ENCODE measurements at places on chromosomes 2 and 18.

DNA sequence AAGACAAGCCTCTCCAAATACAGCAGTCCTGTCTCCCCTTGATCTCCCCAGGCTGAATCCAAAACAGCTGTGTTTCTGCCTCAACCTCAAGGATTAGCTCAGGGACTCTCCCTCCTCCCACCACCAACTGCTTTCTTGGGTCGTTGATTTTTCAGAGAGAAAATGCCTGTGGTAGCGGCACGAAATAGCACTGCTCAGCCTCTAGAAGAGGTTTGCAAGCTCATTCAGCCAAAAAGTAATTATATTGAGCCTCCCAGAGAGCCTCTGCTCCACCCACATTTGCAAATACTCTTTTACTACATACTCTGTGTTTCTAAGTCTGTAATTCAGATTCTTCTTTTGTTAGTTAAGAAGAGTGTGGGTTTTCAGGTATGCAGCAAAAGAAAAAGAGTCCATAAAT lies 396.4 kb upstream of the TNP1 start:
- DNase-seq = no peak

- DNase-seq = peak; percentile 92
Measured at GRCh38 chr18:31512203-31512764, 14.3 kb downstream of the DSG2 start.

DNA sequence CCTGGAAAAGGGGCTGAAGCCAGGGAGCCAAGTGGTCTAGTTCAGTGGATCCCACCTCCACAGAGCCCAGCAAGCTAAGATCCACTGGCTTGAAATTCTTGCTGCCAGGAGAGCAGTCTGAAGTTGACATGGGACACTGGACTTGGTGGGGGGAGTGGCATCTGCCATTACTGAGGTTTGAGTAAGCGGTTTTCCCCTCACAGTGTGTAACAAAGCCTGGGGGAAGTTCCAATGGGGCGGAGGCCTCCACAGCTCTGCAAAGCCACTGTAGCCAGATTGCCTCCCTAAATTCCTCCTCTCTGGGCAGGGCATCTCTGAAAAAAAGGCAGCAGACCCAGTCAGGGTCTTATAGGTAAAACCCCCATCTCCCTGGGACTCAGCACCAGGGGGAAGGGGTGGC lies 144.4 kb downstream of the PTPRM start:
- DNase-seq = no peak

- DNase-seq = no peak
Measured at GRCh38 chr18:59464486-59464885, 105.4 kb upstream of the LMAN1 start.

DNA sequence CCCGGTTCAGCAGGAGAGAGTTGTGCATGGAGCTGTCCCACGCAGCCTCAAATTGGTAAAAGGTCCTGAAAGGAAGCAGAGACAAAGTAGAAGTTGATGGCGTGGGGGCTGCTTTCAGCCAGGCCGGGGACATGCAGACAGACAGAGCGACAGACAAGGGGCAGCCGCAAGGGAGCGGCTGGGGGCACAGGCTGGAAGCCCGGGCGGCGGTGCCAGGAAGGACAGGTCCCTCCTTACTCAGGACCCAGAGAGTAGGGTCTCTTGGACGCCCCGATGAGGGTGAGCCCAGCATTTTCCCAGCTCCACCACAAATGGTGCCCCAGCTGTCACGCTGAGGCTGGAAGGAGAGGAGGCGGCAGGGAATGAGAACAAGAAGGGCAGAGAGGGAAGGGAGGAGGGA lies 35.2 kb downstream of the AQP12A start:
- DNase-seq = no peak

GRCh38 chr2:205857520-205858237 lies 175.4 kb downstream of the NRP2 start:
- DNase-seq = no peak

DNA sequence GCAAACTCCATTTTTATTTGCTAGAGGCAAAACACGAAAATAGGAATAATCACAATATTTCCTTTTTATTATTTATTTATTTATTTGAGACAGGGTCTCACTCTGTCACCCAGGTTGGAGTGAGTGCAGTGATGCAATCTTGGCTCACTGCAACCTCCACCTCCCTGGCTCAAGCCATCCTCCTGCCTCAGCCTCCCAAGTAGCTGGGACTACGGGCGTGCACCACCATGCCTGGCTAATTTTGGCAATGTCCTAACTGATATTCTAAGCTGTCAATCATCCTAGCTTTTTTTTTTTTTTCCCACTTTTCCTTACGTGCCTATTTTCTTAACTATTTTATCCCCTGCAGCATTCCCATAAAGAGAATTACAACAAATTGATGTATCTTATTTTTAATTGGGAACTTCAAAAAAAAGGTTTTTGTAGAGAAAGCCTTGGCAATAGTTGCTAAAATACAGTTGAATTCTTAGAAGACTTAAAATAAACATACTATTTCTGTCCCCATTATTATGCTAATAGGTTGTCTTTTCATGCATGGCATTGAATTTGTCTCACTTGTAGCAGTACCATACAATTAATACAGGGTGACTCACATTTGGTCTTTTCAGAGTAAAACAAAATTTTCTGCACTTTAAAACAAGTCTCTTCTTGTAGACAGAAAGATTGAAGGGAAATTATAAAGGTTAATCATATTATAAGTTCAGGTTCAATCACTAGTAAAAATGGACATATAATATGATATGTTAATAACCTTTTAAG lies 153.5 kb downstream of the SLC39A10 start:
- no peak for DNase-seq

DNA sequence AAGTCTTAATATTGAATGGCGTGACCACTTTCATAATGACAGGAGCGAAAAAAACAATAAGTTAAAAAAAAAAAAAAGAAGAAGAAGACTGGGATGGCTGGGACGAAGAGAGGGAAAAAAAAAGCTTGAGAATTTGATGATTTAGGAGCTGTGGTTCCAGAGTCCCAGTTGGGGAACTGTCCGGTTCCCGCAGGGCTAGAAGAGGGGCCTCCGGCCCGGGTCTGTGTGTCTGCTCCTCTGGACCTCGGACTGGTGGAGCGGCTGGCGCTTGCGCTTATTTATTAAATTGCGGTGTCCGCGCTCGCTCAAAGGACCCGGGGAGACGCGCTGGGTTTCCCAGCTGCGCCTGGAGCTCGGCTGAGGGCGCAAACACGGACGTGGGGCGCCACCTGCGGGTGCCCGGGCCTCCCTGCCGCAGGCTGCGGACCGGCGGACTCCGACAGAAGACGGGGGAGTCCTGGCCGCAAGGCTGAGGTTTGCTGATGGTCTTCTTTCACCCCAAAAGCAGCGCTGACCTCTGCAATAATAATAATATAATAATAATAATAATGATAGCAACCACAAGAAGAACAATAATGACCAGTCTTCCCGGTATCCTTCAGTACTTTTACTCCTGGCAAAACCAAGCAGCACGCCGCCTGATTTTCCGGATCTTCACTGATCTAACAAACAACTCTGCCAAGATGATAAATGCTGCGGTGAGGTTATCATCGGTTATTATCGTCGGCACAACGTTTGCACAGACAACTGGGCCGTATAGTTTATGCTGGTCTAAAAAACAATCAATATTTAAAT lies at the start of gene CBLN2:
Gene CBLN2, minus strand, starts transcription at position 251 of the 795 bp plus-strand sequence. CDS start 2,182 bp downstream, outside the sequence.
- no peak for DNase-seq

DNA sequence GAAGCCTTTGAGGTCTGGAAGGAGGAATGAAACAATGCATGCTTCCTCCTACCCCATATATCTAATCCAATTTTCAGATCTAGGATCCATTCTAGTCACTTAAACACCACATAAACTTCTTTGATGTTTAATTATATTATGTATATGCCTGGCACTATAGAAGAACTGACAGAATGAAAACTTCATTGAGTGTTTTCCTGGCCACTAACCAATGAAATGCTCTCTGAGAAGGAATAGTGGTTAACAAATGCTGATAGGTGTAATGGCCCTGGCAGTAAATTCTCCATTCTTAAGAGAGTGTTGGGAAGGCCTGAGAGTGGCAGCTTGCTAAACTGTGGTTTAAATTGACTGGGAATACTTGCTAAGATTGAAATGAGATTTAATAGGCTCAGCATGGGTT lies 710.0 kb downstream of the LRRTM4 start:
- DNase-seq = no peak

- DNase-seq = no peak
Measured at GRCh38 chr2:30741576-30741975, 65.7 kb downstream of the CAPN13 start.

- DNase-seq = no peak
Measured at GRCh38 chr18:50274044-50274442, 7.3 kb downstream of the MBD1 start.

DNA sequence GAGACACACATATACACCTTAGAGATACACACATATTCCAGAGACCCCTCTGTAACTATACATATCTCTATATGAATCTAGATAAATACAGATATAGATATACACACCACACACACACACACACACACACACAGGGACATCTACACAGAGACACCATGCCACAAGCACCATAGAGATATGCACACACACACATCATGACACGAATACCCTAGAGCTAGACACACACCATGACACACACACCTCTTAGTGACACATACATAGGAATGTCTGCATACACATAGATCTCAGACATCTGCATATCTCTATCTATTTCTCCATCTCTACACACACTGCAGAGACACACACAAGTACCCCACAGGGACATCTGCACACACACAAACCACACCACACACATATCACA lies 270.0 kb downstream of the CYRIA start:
- no peak for DNase-seq

GRCh38 chr2:239997686-239998409 lies 27.3 kb downstream of the NDUFA10 start:
- no peak for DNase-seq

DNA sequence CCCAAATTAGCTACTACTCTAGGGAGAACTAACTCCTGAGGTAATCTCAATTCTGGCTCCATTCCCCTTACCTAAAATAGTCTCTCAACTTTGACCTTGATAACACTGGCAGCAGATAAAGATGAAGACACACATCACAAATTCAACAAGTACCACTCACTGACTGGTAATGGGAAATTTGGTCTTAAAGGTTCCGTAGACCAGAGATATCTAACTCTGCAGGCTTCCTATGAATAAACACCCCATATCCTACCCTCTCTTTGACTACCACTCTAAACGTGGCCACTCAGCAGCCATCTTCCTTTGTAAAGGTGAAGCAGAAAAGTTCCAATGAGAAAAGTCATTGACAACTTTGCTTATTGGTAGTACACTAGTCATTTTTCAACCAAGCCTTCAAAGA lies 38.6 kb upstream of the GALNT5 start:
- DNase-seq = no peak

DNA sequence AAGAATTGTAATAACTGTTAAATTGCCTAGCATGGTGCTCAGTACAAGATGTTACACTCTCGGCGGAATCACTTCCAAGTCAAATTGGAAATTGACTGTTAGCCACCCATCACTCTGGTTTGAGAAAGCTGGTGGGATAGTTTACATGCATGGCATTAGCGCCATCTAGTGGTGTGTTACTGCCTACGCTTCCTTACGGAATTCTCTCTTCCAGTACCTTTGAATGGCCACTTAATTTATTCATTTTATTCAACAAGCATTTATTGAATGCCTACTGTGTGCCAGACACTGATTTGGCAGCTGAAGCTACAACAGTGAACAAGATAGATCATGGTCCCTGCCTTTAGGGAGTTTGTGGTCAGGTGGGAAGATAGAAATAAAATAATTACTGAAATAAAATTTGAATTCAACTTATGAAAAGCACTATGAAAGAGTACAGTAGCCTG lies 171.2 kb downstream of the TMEM247 start:
- peak; percentile 87 for DNase-seq

GRCh38 chr2:127015106-127015910 lies 91.6 kb downstream of the BIN1 start:
- DNase-seq = no peak

GRCh38 chr2:17101091-17101490 lies 417.1 kb downstream of the RAD51AP2 start:
- no peak for DNase-seq

- DNase-seq = no peak
Measured at GRCh38 chr2:70094978-70095719, 7.9 kb downstream of the PCBP1 start.

DNA sequence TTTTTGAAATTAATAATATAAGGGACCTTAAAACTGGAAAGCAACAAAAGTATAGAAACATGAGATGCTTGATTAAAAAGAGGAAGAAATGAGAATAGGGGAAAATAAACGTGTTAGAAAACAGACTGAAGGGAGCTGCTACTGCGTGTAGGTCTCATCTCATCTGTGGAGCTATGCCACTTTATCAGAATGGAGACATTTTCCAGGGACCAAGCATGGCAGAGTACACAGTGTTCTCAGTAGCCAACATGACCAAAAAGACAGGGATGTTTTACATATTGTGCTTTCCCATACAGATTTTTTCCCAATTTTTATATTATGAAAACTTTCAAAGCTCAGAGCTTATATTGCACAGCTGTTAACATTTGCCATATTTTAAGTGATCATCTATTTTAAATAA lies 23.1 kb downstream of the CEP192 start:
- no peak for DNase-seq

DNA sequence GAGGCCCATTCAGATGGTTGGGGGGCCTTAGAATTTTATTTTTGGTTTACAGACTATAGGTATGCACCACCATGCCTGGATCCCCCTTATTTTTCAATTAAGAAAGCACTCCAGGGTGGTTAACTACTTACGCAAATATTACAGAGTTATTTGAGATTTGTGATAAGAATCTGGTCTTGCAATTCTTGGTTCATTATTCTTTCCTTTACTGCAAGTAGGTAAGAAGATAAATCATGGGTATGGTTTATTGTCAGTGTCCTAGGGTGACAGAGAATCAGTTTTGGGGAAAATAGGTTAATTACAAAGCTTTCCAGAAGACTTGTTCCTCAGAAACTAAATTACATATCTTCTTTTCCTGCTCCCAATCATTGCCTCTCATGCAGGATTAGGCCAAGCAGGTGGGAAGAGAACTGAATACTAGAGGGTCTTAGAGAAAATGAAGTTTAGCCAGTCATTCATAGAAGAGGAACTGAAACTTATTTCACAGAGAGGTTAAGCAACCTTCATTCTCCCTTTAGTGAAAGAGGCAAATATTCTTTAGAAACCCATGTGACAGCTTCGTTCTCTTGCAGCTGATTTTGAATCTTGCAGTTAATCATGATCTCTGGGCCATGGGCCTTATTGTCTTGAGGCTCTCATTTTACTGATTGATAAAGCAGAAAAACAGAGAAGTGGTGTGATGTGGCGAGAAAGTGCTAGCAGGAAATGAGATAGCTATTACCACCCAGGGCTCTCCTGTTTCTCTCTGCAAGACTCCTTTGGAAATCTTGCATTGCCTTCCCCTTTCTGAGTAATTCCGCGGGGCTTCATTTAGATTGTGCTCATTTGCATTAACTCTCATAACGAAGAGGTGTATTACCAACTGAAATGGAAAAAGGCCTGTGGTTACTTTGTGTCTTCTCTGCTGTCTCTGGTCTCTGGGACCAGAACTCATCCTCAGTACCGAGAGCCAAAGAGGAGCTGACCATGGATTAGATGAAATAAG lies 44.8 kb upstream of the ARHGAP25 start:
- no peak for DNase-seq

- DNase-seq = no peak
Measured at GRCh38 chr2:160657196-160657595, 163.6 kb upstream of the RBMS1 start.

- DNase-seq = no peak
Measured at GRCh38 chr2:58680755-58681310, 439.7 kb upstream of the FANCL start.
